ENCODE measurements at places on chromosomes 16 and 17. TPM values are rescaled to one million over a fixed set of nuclear protein-coding genes. Genes with fewer than 3 reads are reported as not detected.

GRCh38 chr17:35073183-35073790 lies 9.8 kb upstream of the RFFL start:
- peaks cover 67% of the 10 kb centered on the region for H3K4me1 ChIP-seq
- peak; percentile 42 for DNase-seq
- peak overlapping the region; percentile 87 for H3K27ac ChIP-seq
- H3K27me3 ChIP-seq: no peaks in the 10 kb centered on the region
- H3K4me3 ChIP-seq: peak overlapping the region; percentile 36

- H3K4me1 ChIP-seq: no peaks in the 10 kb centered on the region
- no peak overlapping the region for H3K27ac ChIP-seq
- H3K4me3 ChIP-seq: no peak overlapping the region
- H3K27me3 ChIP-seq: peaks cover 3% of the 10 kb centered on the region
- no peak for DNase-seq
Observed at GRCh38 chr16:15770107-15770506, 86.7 kb downstream of the MYH11 start.

- H3K27me3 ChIP-seq: peaks cover 5% of the 10 kb centered on the region
- H3K36me3 ChIP-seq: no peaks in the 10 kb centered on the region
- no peak overlapping the region for H3K27ac ChIP-seq
- no peak overlapping the region for H3K4me3 ChIP-seq
- no peak for DNase-seq
Observed at GRCh38 chr17:44589316-44590071, 32.2 kb downstream of the FZD2 start.

- H3K27ac ChIP-seq: no peak overlapping the region
- no peaks in the 10 kb centered on the region for H3K4me1 ChIP-seq
- H3K27me3 ChIP-seq: no peaks in the 10 kb centered on the region
- no peak for DNase-seq
- H3K4me3 ChIP-seq: no peak overlapping the region
Observed at GRCh38 chr16:1145383-1146100, 7.4 kb upstream of the CACNA1H start.

DNA sequence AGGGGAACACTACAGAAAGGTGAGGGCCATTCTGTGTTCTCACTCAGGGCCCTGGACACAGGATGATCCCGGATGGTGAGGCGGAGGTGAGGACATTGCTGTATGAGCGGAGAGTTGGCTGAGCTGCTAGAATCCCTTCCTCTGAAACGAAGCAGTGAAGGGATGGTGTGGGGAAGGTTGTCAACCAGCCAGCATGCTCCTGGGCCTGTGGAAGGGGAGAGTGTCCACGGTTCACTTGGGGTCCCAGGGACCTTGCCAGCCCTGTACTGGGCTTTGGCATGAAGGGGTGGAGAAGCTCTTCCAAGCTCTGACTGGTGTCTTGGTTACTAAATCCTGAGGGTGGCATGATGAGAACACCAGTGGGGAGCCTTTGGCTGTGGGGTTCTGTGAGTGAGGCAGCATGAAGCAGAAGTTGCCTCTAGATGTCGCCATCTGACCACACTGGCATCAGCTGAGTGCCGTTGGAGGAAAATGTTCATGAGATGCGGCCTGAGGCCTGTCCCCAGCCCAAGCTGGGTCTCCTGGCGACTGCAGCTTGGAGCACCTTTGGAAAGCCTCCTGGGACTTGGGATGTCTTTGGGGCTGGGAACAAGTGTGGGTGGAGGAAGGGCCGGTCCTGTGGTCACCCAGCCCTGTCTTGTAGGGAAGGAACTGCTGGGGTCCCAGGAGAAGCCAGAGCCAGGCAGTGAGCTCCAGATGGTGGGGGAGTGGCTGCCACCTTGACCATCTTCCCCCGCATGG lies 14.8 kb downstream of the PDP2 start:
- no peak overlapping the region for H3K27ac ChIP-seq
- peak; percentile 81 for DNase-seq
- no peaks in the 10 kb centered on the region for H3K27me3 ChIP-seq
- H3K4me1 ChIP-seq: peaks cover 8% of the 10 kb centered on the region
- H3K36me3 ChIP-seq: peaks cover 3% of the 10 kb centered on the region

KLHL10 gene
- not detected for total RNA-seq

- no peak overlapping the region for H3K4me3 ChIP-seq
- no peaks in the 10 kb centered on the region for H3K27me3 ChIP-seq
- H3K27ac ChIP-seq: no peak overlapping the region
- DNase-seq: no peak
- H3K4me1 ChIP-seq: no peaks in the 10 kb centered on the region
Observed at GRCh38 chr17:70901870-70902269, 732.5 kb downstream of the KCNJ2 start.

- DNase-seq: peak; percentile 45
- H3K4me3 ChIP-seq: peak overlapping the region; percentile 94
- H3K27ac ChIP-seq: peak overlapping the region; percentile 97
Observed at GRCh38 chr16:3065742-3066439, 451 bp downstream of the IL32 start.

- H3K4me3 ChIP-seq: peak overlapping the region; percentile 87
- peaks cover 3% of the 10 kb centered on the region for H3K36me3 ChIP-seq
- H3K4me1 ChIP-seq: peaks cover 18% of the 10 kb centered on the region
- no peak for DNase-seq
- H3K27me3 ChIP-seq: peaks cover 8% of the 10 kb centered on the region
- no peak overlapping the region for H3K27ac ChIP-seq
Observed at GRCh38 chr17:68204736-68205135, 43.1 kb upstream of the AMZ2 start.

All from activated naive CD4-positive, alpha-beta T cell treated with anti-CD3 and anti-CD28 coated beads for 36 hours (primary cell).